ENCODE measurements at places on chromosomes 12 and 14.

DNA sequence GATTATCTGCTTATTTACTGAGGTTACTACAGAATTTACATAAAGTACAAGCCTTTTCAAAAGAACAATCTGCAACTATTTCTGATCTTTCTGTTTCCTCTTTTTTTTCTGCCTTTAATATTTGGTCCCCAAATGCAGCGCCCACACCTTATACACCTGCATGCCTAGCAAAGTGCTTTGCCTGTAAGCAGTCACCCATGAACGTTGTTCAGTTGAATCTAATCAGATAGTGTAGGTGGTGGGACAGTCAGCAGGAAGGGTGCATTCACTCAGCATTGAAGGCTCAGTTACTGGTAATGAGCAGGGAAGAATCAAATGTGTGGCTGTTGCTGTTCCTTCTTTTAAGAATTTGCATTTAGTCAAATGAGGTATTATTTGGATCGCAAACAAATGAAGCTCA is 108.4 kb downstream of the GPR135 start:
- DNase-seq, result no peak

DNA sequence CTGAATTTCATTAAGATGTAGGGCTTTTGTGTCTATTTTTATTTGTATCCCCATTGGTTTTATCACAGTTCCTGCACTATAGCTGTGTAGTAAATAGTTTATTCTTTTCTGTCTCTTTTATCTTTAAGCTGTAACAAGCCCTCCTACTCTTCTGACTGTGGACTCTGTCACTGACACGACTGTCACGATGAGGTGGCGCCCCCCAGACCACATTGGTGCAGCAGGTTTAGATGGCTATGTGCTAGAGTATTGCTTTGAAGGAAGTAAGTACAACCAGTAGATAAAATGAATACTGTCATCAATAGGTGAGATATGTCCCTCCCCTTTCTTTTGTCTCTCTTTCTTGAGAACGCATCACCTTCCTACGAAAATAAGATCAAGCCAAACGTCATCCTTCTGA is 34.1 kb upstream of the CHPT1 start:
- no peak for DNase-seq

- no peak for DNase-seq
Observed at GRCh38 chr12:54719691-54720090, 71.5 kb upstream of the DCD start.

GRCh38 chr12:110809149-110809548 is 37.6 kb upstream of the CCDC63 start:
- no peak for DNase-seq

- no peak for DNase-seq
Observed at GRCh38 chr12:132320767-132321211, 8.6 kb downstream of the GALNT9 start.

DNA sequence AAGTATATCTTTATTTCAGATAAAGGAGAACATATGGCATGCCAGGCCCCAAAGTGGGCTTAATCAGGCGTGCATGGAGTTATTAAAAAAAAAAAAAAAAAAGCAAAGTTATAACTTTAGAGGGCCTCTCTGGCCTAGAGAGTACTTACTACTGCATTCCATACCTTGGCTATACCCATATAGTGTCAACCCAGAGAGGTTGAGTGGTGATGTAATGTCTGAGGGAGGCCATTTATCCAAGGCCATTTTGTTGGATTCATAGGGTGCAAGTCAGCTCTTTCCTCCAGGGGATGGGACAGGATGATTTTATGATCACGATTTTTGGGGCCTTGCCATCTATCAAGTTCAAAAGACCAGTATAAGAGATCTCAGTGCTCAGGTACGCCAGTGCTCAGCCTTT is 66.4 kb downstream of the DCAF5 start:
- no peak for DNase-seq

- DNase-seq, result no peak
Observed at GRCh38 chr14:50801706-50802105, 29.3 kb downstream of the NIN start.

DNA sequence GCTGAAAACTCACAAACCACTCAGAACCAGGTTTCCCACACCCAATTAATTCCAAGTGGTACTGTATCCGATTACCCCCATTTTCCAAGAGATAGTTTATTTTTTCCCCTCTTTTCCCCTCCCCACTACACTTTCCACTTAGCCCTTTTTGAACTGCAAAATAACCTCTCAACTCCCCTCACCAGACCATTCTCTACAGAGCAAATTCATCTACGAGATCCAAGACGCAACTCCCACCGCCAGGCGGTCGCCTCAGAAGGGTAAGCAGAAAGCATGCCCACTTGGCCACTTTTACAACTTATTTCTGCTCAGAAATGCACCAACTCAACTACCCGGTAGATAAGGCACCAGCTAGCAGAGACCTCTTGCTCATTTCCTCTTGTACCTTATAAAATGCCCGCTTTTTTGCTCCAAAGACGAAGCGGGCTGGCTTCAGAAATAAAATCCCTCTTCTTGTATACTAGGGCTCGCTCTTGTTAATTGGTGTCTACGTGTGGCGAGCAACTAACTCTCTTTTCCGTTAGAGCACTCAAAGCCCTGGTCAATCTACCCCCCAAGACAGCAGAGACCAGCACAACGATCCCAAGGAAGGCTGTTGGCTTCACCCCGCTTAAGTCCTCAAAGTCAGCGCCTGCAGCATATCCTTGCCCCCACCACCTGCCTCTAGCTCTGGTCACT is 910 bp upstream of the SRP54 start:
- DNase-seq, result no peak
